ENCODE measurements at places on chromosomes 1 and 21.

DNA sequence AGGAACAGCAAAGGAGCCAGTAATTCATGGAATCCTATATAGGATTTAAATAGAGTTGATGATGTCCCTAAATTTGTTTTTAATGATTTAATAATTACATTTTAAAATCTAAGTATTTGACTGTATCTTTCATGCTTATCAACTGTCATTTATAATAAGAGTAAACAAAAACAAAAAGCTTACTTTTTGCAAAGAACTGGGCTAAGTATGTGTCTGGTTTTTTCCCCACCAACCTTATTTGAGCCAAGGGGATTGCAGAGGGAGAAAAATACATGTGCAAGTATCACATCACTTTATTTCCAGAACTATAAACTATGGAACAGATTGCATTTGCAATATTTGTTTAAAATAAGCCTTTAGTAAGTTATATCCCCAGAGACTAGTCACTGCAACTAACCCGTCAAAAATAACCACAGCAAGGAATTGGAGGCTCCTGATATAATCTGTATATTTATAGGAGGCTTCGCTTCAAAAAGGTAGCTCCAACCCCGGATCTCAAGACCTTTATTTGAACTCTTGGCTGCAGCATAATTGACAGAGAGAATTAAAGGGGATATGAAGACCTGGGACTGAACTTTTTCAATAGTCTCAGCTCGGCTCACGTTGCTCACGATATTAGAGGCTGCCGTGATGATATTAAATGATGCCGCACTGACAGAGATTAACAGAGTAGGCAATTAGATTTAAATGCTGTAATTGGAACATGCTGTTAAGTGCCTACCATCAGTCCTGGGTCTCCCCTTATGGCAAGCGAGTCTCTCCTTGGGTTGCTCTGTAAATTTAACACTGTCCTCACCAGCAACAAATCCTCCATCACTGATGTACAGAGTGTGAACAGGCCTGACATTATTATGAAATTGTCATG, 329.1 kb upstream of the NFIA start:
- DNase-seq: no peak

DNA sequence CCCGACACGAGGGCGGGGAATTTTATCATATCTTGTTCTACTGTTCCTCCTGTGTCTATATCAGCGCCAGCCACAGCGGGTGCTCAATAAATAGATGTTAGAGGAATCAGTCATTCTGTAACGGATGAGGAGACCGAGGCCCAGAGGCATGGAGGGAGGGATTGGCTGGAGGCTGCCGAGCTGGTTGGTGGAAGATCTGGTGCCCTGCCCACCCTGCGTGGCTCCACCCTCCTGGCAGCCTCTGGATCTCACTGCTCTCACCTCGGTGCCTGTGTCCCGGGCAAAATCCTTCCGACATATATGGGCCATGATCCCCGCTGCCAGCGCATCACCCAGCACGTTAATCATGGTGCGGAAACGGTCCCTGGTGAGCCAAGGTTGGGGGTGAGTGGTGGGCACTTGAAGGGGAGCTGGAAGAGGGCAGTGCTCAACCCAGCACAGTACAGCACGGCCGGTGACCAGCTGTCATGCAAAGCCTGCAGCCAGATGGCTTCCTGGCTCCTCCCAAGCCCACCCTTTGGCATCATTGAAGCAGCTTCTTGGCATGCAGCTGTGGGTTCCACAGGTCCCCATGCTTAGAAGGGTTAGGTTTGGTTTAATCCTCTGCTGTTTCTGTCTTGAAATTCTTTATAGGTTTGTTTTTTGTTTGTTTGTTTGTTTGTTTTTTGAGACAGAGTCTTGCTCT, 26.7 kb downstream of the PODN start:
- no peak for DNase-seq

DNA sequence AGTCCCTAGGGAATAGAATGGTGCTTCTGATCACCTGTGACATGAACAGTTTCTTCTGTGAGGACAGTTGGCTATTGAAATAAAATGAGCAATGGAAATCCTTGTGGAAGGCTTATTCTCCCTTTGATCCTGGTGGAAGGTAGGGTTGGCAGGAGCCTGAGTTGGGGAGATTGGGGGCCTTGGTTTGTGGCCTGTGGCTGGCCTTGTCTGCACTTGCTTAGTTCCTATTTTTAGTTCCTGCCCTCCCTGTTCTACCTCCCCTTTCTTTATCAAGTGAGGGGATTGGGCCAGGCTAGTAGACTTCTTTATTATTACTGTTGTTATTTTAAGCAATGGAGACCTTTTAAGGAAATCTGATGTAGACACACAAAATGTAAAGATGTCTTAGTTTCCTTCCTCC, 8.2 kb downstream of the DMRTB1 start:
- DNase-seq: no peak

DNA sequence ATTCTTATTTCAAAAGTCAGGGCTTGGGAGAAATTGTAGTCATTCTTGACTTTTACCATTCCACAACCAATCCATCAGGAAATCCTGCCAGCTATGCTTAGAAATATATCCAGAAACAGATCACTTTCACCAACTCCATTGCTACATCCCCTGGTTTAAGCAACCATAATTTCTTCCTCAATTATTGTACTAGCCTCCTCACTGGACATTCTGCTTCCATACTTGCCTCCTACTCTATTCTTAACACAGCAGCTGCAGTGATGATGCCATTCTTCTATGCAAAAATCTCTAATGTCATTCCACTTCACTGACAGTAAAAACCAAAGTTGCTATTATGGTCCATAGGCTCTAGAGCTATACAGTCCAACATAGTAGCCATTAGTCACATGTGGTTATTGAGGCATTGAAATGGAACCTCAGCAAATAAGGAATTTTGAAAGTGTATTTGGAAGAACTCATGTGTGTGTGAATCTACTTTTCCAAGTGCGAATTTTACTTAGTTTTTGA, 110.7 kb upstream of the KIAA0040 start:
- DNase-seq: no peak

DNA sequence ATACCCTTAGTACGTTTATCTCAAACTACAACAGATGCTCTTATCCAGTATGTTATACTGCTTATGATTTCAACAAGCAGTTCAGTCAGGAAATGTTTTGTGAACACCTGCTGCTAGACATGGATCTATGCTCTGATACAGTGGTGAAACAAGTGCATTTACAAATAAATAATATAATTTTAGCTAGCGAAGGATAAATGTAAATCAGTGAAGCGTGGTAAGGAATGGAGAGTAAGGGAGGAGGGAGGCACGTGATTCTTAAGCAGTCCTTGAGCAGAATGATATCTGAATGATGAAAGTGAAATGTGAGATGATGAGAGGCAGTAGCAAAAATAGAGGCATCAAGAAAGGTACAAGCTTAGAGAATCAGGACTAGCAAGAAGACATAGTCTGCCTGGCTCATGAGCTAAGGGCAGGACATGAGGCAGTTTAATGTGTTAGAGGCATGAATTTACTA, 6.3 kb downstream of the TSNAX start:
- peak; percentile 24 for DNase-seq

DNA sequence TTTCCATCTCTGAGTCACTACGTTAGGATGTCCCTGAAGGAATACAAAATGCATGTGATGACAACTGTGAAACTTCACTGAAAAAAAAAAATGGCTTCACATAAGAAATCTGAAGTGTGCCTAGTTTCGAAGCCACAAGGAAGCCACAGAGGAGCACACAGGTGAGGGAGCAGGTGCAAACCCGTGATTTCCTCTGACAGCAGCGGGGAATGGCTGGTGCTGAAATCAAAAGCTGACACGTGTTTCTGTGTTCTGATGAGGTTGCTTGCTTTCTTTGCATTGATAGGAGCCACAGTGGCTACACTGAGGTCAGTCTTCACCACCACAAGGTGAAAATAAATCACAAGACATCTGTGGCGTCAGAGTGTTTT, 105.7 kb upstream of the TLR5 start:
- no peak for DNase-seq

GRCh38 chr1:31767225-31767624, 3.1 kb upstream of the ADGRB2 start:
- no peak for DNase-seq

Data from NCI-H187 (cell line).